GM06990 (cell line): ENCODE measurements at places on chromosomes 5 and 9.

DNA sequence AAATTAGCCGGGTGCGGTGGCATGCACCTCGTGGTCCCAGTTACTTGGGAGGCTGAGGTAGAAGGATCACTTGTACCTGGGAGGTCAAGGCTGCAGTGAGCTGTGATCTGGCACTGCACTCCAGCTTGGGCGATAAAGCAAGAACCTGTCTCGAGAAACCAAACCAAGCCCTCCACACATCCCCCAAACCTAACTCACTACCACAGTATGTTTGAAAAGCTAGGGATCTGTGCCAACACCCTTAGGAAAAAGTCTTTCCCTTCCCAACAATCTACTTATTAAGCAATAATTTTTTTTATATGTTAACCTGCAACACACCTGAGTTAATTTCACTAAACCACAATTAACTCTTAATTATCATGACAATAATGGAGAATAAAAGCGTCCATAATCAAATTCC, 2.2 kb downstream of the UBTD2 start:
- no peak for DNase-seq

DNA sequence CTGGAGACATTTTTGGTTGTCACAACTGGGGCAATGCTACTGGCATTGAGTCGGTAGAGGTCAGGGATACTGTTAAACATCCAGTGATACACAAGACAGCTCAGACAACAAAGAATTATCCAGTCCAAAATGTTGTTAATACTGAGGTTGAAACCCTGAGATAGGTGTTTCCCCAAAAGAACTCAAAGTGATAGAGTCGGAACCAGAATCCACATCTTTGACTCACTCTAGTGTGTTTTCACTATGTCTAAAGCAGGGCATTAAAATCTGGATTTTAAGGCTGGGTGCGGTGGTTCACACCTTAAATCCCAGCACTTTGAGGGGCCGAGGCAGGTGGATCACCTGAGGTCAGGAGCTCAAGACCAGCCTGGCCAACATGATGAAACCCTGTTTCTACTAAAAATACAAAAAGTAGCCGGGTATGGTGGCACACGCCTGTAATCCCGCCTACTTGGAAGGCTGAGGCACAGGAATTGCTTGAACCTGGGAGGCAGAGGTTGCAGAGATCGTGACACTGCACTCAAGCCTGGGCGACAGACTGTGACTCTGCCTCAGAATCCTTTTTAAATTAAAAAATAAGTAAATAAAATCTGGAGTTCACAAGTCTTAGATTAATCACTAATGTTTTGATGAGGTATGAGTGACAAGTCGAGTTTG, 17.0 kb downstream of the SLC31A1 start:
- no peak for DNase-seq

GRCh38 chr5:139765409-139766217, 30.0 kb upstream of the PSD2 start:
- DNase-seq: peak; percentile 85

DNA sequence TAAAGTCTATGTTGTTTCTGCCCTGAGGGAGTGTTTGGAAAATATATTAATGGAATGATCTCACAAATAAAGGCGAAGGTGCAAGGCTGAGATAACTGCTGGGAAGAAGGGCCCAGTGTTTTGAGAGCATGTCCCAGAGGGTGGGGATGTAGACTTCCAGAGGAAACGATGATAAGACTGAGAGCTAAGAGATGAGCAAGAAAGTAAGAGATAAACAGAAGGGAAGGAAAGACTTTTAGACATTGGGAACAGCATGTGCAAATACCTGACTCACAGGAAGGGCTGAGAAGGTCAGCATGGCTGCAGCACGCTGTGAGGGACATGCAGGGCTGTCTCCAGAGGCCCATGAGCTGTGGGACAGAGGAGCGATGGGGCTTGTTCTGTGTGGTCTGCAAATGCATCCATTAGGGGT, 19.9 kb upstream of the ADRB2 start:
- no peak for DNase-seq

- peak; percentile 32 for DNase-seq
These were observed 97.3 kb downstream of the USP20 start for GRCh38 chr9:129932303-129933151.

GRCh38 chr9:23451802-23452418, 374.1 kb downstream of the ELAVL2 start:
- DNase-seq: no peak

GRCh38 chr5:100780376-100780870, 122.7 kb downstream of the ST8SIA4 start:
- peak; percentile 74 for DNase-seq

GRCh38 chr5:144405991-144406390, 235.3 kb downstream of the KCTD16 start:
- no peak for DNase-seq

DNA sequence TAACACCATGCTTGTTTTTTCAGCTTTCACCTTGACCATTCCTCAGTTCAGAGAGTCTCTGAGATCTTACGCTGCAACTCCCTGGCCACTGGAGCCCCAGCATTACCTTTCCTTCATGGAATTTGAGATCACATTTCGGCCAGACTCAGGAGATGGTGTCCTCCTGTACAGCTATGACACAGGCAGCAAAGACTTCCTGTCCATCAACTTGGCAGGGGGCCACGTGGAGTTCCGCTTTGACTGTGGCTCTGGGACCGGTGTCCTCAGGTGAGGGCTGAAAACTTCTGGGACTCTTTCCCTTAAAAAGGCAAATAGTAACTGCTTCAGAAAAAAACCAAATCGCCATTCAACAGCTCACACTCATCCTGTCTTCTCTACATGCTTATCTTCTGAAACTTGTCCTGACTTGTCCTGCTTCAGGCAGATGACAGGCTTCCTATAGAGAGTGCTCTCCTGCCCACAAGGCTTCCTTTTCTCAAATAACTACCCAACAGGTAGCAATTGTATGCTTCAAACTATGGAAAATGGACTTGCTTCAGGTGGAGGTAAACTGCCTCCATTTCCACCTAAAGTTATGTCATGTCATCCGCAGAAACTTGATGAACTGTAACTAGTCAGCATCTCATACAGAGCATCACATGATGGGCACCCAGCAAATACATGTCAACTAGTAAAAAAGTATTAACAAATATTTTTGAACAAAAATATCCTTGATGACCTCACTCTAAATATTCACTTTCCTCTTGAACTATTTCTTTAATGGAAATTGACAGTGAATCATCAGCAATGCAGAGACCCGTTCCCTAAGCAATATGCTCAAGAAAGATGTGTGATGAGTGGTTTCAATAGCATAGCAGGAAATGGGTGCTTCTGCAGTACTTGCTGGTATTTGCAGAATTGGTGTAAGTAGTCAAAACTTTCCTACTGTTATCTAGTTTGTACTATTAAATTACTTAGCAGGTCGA, 129.2 kb downstream of the LIFR start:
- DNase-seq: no peak
